Mesothelial cell of epicardium (in vitro differentiated cells): ENCODE measurements at places on chromosomes 5 and 9.

- no peak for DNase-seq
- H3K27ac ChIP-seq, result no peak overlapping the region
- H3K27me3 ChIP-seq, result no peaks in the 10 kb centered on the region
- H3K36me3 ChIP-seq, result peaks cover 9% of the 10 kb centered on the region
These were observed 215.3 kb downstream of the PRELID2 start for GRCh38 chr5:145619806-145620310.

DNA sequence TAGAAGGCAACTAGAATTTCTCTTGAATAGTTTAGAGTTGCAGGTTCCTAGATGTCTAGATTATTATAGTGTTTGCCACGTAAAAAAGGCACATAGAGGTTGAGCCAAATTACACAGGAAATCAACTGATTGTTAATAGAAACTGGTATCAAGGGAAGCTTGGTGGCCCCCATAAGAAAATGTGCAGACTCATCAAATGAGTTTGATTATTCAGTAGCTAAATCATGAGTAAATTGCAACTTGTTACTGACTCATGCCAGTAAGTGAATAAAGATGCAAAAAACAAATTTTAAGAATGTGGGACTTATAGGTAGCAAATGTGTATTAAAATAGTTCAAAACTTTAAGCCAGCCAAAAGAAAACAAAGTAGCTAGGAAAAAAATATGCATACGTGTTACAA lies 1078.9 kb upstream of the CDH9 start:
- no peak overlapping the region for H3K4me3 ChIP-seq
- H3K27ac ChIP-seq, result no peak overlapping the region
- DNase-seq, result no peak

GRCh38 chr5:120678279-120678678 lies 214.2 kb downstream of the PRR16 start:
- H3K4me3 ChIP-seq, result no peak overlapping the region
- DNase-seq, result no peak
- no peak overlapping the region for H3K27ac ChIP-seq
- peaks cover 1% of the 10 kb centered on the region for H3K4me1 ChIP-seq
- H3K27me3 ChIP-seq, result no peaks in the 10 kb centered on the region

DNA sequence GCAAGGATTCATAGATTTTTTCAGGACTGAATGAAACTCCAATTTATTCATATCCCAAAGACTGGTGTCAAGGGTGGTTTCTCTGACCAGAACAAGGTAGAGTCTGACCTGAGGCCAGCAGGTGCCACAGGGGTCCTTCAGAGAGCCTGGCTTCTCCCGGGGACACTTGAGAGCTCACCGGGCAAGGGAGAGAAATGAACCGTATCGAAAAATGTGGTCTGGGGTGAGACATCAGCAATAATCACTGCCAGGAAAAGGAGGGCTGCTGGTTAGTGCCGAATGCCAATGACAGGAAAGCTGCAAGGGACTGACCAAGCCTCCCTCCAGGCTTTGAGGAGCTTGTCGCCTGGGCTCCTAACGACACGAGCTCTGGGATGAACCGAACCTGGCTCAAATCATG lies 142.7 kb downstream of the TTLL11 start:
- H3K36me3 ChIP-seq, result no peaks in the 10 kb centered on the region
- peaks cover 13% of the 10 kb centered on the region for H3K27me3 ChIP-seq
- peaks cover 15% of the 10 kb centered on the region for H3K4me1 ChIP-seq
- no peak for DNase-seq
- no peak overlapping the region for H3K4me3 ChIP-seq

- peaks cover 10% of the 10 kb centered on the region for H3K27me3 ChIP-seq
- no peak overlapping the region for H3K27ac ChIP-seq
- no peaks in the 10 kb centered on the region for H3K4me1 ChIP-seq
These were observed 131.4 kb upstream of the FAM120A start for GRCh38 chr9:93319992-93320500.

GRCh38 chr5:174843263-174844250 lies 119.2 kb downstream of the MSX2 start:
- H3K36me3 ChIP-seq, result no peaks in the 10 kb centered on the region
- H3K27ac ChIP-seq, result peak overlapping the region; percentile 38
- no peaks in the 10 kb centered on the region for H3K27me3 ChIP-seq
- no peak for DNase-seq
